ENCODE measurements at places on chromosomes 16 and 17. TPM values are rescaled to one million over a fixed set of nuclear protein-coding genes. Genes with fewer than 3 reads are reported as not detected.
A peak's percentile ranks its signal among the peaks of the same experiment; 100 is the strongest.

The LDHD gene
- total RNA-seq, result 10.7 TPM

The HCRT gene
- total RNA-seq, result not detected

- no peak for DNase-seq
- H3K27me3 ChIP-seq, result no peaks in the 10 kb centered on the region
- no peak overlapping the region for H3K4me3 ChIP-seq
- peaks cover 24% of the 10 kb centered on the region for H3K36me3 ChIP-seq
- no peak overlapping the region for H3K27ac ChIP-seq
- no peaks in the 10 kb centered on the region for H3K4me1 ChIP-seq
Observed at GRCh38 chr16:13936596-13937081, 16.7 kb downstream of the ERCC4 start.

GRCh38 chr16:89505204-89506112 lies 2.7 kb upstream of the SPG7 start:
- peak overlapping the region; percentile 82 for H3K27ac ChIP-seq
- H3K4me3 ChIP-seq, result peak overlapping the region; percentile 31
- peak; percentile 89 for DNase-seq
- peaks cover 3% of the 10 kb centered on the region for H3K36me3 ChIP-seq
- peaks cover 37% of the 10 kb centered on the region for H3K4me1 ChIP-seq

- H3K4me1 ChIP-seq, result no peaks in the 10 kb centered on the region
- no peak for DNase-seq
- H3K27ac ChIP-seq, result no peak overlapping the region
- H3K36me3 ChIP-seq, result no peaks in the 10 kb centered on the region
- no peak overlapping the region for H3K4me3 ChIP-seq
- no peaks in the 10 kb centered on the region for H3K27me3 ChIP-seq
Observed at GRCh38 chr16:6916946-6917345, 415.7 kb upstream of the RBFOX1 start.

GRCh38 chr16:48076455-48077012 lies 79.3 kb downstream of the ABCC12 start:
- H3K27me3 ChIP-seq, result no peaks in the 10 kb centered on the region
- H3K4me1 ChIP-seq, result no peaks in the 10 kb centered on the region
- H3K36me3 ChIP-seq, result no peaks in the 10 kb centered on the region
- H3K4me3 ChIP-seq, result no peak overlapping the region
- no peak overlapping the region for H3K27ac ChIP-seq

- no peak overlapping the region for H3K4me3 ChIP-seq
- H3K4me1 ChIP-seq, result peaks cover 9% of the 10 kb centered on the region
- H3K27ac ChIP-seq, result no peak overlapping the region
Observed at GRCh38 chr17:80978499-80979497, 12.8 kb upstream of the CHMP6 start.

- H3K4me3 ChIP-seq, result no peak overlapping the region
- no peak for DNase-seq
- H3K27ac ChIP-seq, result no peak overlapping the region
- peaks cover 54% of the 10 kb centered on the region for H3K27me3 ChIP-seq
- no peaks in the 10 kb centered on the region for H3K4me1 ChIP-seq
Observed at GRCh38 chr17:79379700-79380445, 231.0 kb downstream of the RBFOX3 start.

Data from upper lobe of right lung (tissue), 1 donor.